ENCODE measurements at places on chromosomes 3 and 15. TPM values are rescaled to one million over a fixed set of nuclear protein-coding genes. Genes with fewer than 3 reads are reported as not detected.

DNA sequence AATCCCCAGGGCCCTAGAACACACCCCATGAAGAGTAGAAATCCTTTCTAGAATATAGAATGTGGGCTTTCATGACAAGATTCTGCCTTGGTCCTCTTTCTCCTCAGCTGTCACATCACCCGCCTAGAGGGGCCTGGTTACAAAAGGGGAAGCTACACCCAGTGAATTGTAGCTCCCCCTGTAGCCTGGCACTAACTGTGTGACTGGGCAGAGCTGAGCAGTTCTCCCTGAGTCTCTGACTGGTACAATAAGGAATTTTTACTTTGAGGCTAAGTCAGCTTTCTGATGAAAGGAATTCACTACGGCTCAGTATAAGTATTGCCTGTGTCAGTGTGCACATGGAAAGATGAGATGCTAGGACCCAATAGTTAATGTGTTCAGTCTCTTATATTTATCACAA lies 28.7 kb upstream of the ZNF148 start:
- H3K36me3 ChIP-seq = peaks cover 9% of the 10 kb centered on the region
- H3K4me3 ChIP-seq = no peak overlapping the region
- H3K4me1 ChIP-seq = no peaks in the 10 kb centered on the region
- no peak overlapping the region for H3K27ac ChIP-seq

- no peak overlapping the region for H3K4me3 ChIP-seq
- H3K27ac ChIP-seq = no peak overlapping the region
- DNase-seq = no peak
- H3K36me3 ChIP-seq = peaks cover 4% of the 10 kb centered on the region
- peaks cover 7% of the 10 kb centered on the region for H3K4me1 ChIP-seq
Observed at GRCh38 chr15:99443768-99444446, 121.9 kb upstream of the MEF2A start.

DNA sequence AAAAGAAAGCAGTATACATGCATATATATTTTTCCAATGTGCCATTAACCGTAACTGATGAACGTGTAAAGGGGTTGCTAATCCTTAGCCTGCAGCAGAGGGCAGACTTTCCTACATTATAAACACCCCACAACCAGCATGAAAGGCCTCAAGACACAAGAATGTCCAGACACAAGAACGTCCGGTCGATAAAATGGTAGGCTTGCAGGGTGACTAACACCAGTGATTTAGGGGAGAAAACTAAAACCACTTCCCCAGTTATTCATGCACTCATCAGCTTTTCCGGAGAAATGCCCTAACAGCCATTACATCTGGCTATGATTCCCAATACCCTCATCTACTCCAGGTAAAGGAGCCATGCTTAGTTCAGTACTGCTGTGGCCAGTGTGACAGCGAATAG lies 57.4 kb downstream of the LRTM1 start:
- peaks cover 4% of the 10 kb centered on the region for H3K27me3 ChIP-seq
- H3K4me1 ChIP-seq = no peaks in the 10 kb centered on the region
- no peaks in the 10 kb centered on the region for H3K36me3 ChIP-seq
- DNase-seq = no peak
- no peak overlapping the region for H3K4me3 ChIP-seq

- no peaks in the 10 kb centered on the region for H3K4me1 ChIP-seq
- H3K4me3 ChIP-seq = no peak overlapping the region
- peaks cover 8% of the 10 kb centered on the region for H3K36me3 ChIP-seq
- no peak overlapping the region for H3K27ac ChIP-seq
Observed at GRCh38 chr3:34319881-34320280, 521.5 kb downstream of the PDCD6IP start.

DNA sequence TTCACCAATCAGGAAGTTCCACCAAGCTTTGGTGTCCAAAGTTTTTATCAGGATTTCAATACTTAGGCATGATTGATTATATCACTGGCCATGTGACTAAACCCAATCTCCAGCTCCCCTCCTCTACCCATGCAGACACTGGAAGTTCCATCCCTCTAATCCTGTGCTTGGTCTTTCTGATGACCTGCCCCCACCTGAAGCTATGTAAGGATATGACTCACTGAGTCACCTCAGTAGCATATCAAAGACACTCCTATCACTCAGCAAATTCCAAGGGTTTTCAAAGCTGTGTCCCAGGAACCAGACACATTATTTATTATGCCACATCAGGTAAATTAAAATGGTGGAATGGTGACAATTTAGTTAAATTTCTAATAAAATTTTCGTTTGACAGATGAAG lies 158.9 kb downstream of the TAFA4 start:
- peaks cover 5% of the 10 kb centered on the region for H3K36me3 ChIP-seq
- no peak for DNase-seq
- H3K27ac ChIP-seq = no peak overlapping the region
- no peaks in the 10 kb centered on the region for H3K27me3 ChIP-seq

DNA sequence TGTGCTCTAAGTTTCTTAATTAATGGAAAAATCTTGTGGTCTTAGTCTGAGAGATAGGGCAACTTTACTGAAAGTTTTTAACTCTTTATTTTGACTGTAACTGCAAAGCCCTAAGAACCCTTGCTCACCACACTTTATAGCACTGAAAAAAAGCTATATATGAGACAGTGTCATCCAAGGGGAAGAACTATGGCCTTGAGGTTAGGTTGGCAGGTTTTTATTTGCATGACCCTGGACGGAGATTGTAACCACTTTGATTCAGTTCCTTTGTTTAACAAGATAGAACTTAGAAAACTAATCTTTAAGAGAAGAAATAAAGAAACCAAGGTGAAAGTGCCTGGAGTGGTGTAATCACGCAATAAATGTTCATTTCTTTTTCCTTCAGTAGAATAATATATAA lies 30.6 kb upstream of the LYSMD4 start:
- no peak for DNase-seq
- H3K4me3 ChIP-seq = no peak overlapping the region
- peaks cover 2% of the 10 kb centered on the region for H3K27me3 ChIP-seq
- no peaks in the 10 kb centered on the region for H3K36me3 ChIP-seq
- H3K27ac ChIP-seq = no peak overlapping the region

DNA sequence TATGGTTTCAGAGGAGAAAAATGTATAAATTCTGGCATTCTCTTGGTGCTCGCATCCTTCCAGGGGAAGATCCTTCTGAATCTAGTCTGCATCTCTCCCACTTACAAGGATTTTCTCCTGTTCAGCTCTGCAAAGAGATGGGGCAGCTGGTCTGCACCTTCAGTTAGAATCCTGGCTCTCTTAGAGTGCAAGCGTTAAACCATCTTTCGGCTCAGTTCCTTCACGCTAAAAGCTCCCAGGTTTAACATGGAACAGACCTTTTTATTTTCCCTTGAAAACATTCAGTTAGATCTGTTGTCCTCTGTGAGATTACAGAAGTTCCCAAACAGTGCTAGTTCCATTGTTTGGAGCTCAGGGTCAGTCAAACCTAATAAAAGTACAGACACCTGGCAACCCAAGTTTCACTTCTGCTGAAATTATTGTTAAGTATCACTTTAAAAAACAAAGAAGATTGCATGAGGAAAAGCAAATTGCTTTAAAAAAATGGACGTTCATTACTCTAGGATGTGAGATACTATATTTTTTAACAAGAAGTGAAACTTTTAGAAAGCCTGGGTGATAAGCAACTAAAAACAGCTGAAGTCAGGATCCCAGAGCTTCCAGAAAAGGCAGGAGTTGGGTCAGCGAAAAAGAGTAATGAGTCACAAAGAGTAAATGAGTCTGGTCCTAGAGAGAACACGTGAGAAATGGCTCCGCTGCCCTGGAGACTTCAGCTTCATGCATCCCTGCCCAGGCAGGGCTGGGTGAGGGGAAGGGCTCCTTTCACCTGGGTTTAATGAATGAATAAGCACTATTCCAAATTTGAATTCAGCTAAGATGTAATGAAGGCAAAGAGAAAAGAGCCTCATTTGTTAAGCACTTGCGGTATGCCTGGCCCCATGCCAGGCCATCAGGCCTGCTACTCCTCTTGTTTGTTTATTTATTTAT lies 63.3 kb downstream of the ABTB1 start:
- H3K4me3 ChIP-seq = no peak overlapping the region
- no peaks in the 10 kb centered on the region for H3K36me3 ChIP-seq
- DNase-seq = no peak
- peaks cover 31% of the 10 kb centered on the region for H3K4me1 ChIP-seq

Gene KBTBD8
- 8.6 TPM for total RNA-seq

Gene C3orf62
- 7.5 TPM for total RNA-seq

Gene ZCWPW2
- 0.49 TPM for total RNA-seq

Data from glutamatergic neuron (in vitro differentiated cells).